ENCODE measurements at places on chromosomes 6 and 20.

- peak; percentile 28 for DNase-seq
These were observed 2.5 kb downstream of the RNF217 start for GRCh38 chr6:124964764-124965105.

DNA sequence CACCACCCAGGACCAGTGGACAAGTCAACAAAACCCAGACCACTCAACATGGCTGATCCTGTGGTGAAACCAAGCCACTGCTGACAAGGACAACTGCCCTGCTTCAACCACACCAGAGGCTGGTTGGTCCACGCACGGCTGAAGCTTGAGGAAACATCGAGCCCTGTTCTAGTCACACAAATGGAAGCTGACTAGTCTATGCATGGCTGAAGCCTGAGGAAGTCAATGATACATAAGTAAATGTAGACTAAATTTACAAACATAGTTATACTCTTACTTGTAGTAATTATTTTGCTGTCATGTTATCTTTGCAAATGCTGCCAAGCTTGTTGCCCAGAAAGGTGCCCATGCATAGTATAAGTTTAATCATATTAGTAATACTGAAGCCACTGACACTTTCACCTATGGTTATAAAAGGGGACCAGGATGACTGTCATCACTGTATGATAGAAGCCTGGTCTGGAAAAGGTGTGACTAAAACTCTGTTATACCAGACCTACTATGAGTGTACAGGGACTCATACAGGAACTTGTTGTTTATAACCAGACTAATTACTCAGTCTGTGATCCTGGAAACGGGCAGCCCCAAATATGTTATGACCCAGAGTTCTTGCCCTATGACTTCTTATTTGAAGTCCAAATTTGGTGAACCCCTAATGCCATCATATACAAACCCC lies 5.6 kb downstream of the IL22RA2 start:
- no peak for DNase-seq

DNA sequence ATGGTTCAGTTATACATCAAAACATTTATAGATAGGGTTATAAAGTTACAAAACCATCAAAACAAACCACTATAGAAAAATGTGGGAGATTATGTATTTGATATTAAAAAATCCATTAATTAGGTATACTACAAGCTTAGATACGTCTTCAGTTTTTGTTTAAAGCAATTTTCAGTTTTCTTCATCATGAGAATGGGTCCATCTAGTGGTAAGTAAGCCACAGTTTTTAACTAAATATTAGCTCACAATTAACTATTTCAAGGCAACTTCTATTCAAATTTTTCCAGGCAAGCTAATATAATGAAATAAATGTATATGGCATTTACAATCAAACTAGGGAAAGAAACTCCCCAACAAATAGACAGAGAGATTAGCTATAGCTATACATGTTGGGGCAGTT lies 44.4 kb downstream of the RNGTT start:
- DNase-seq, result peak; percentile 1

- DNase-seq, result peak; percentile 44
These were observed 23.3 kb downstream of the NOX3 start for GRCh38 chr6:155432293-155432692.

DNA sequence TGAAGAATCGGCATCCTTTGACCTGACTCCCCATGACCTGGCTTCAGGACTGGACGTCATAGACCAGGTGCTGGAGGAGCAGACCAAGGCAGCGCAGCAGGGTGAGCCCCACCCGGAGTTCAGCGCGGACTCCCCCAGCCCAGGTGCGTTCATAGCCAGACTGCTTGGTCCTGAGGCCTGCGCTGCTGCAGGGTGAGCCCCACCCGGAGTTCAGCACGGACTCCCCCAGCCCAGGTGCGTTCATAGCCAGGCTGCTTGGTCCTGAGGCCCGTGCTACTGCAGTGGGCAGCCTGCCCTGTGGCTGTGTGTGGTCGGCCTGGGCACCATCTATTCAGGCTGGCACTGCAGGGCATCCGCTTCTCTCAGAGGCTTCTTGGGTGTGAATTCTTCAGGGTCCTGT lies 15.8 kb downstream of the RTEL1 start:
- no peak for DNase-seq

GRCh38 chr6:71033171-71033570 lies 76.3 kb upstream of the B3GAT2 start:
- no peak for DNase-seq
